ENCODE measurements at places on chromosomes 3 and 15.

DNA sequence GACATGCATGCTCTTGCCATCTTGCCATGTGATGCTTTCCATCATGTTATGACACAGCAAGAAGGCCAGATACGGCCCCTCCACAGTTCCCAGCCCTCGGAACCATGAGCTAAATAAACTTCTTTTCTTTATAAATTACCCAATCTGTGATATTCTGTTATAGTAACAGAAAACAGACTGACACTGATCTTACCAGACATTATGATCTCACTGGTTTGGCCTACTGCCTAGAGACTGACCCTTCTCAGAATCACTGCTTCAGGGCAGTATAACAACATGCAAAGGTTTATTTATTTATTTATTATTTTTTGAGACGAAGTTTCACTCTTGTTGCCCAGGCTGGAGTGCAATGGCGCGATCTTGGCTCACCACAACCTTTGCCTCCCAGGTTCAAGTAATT, 14.0 kb downstream of the ZNF619 start:
- no peak for DNase-seq
- peaks cover 1% of the 10 kb centered on the region for H3K36me3 ChIP-seq
- H3K4me1 ChIP-seq: peaks cover 10% of the 10 kb centered on the region
- H3K4me3 ChIP-seq: no peak overlapping the region
- H3K27me3 ChIP-seq: no peaks in the 10 kb centered on the region
- H3K27ac ChIP-seq: no peak overlapping the region

GRCh38 chr15:28873585-28874190, 12.1 kb upstream of the APBA2 start:
- H3K27ac ChIP-seq: no peak overlapping the region
- DNase-seq: no peak
- no peaks in the 10 kb centered on the region for H3K36me3 ChIP-seq
- peaks cover 14% of the 10 kb centered on the region for H3K4me1 ChIP-seq
- H3K27me3 ChIP-seq: no peaks in the 10 kb centered on the region

GRCh38 chr3:16309558-16309957, 44.5 kb downstream of the OXNAD1 start:
- peaks cover 33% of the 10 kb centered on the region for H3K36me3 ChIP-seq
- peaks cover 10% of the 10 kb centered on the region for H3K4me1 ChIP-seq
- no peaks in the 10 kb centered on the region for H3K27me3 ChIP-seq
- no peak overlapping the region for H3K27ac ChIP-seq
- no peak for DNase-seq

DNA sequence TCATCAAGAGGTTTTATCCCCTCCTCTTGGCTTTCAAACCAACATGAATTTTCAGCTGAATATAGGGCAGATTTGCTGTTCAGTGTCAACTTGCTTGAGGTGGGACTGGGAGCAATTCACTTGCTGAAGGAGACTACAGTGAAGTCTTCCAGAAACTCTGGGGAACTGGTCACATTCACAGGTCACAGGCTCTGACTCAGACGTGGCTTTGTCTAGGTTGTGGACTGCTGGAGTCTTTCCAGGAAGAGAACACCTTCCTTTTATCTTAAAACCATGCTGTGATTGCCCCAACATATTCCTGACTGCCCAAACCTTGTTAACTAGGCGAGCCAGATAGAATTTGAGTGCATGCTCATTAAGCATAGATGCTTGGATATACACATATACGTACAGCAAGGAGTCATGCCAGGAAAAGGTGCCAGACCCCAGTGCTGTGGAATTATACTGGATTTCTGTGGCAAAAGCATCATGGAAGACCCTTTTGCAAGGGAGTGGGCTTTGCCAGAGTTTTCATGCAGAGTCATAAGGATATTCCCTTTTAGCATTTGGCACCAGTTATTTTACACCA, 399.1 kb upstream of the TBL1XR1 start:
- DNase-seq: no peak
- H3K27ac ChIP-seq: no peak overlapping the region
- no peak overlapping the region for H3K4me3 ChIP-seq
- H3K36me3 ChIP-seq: no peaks in the 10 kb centered on the region
- no peaks in the 10 kb centered on the region for H3K27me3 ChIP-seq

GRCh38 chr15:73355612-73356265, 13.0 kb downstream of the HCN4 start:
- H3K27me3 ChIP-seq: no peaks in the 10 kb centered on the region
- no peak overlapping the region for H3K4me3 ChIP-seq
- no peak overlapping the region for H3K27ac ChIP-seq
- peaks cover 12% of the 10 kb centered on the region for H3K4me1 ChIP-seq

GRCh38 chr3:48186631-48187300, 1.5 kb downstream of the CDC25A start:
- no peaks in the 10 kb centered on the region for H3K27me3 ChIP-seq
- H3K27ac ChIP-seq: peak overlapping the region; percentile 78
- peak overlapping the region; percentile 80 for H3K4me3 ChIP-seq
- no peak for DNase-seq
- H3K4me1 ChIP-seq: peaks cover 75% of the 10 kb centered on the region
- H3K36me3 ChIP-seq: no peaks in the 10 kb centered on the region

- DNase-seq: no peak
- H3K4me3 ChIP-seq: no peak overlapping the region
- no peak overlapping the region for H3K27ac ChIP-seq
Observed at GRCh38 chr3:120299403-120299802, 14.4 kb upstream of the GPR156 start.

DNA sequence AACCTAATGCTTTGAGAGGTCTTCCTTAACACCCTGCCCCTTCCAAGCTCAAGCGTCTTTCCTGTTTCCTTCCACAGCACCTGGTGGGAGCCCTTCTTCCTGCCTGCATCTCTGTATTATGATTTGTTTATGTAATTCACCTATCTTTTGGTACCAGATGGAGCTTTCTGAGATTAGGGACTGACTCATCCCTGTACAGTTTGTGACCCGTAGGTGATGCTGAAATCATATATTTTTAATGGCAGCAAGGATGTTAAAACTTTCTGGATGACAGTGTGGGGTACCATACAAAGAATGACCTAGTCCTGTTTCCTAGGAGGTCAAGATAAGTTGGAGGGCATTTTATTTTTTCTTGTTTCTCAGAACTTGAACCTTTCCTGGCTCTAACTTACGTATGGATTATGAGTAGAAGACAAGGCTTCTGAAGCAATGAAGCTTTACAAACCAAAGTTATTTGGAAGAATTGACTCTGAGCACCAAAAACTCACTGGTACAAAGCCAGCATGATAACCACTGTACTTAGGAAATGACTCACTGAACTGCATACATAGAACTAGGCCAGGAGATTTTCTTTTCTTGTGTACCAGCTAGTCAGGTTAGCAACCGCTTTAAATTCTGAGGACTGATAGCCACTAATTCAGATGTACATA, 46.6 kb downstream of the HHLA2 start:
- no peaks in the 10 kb centered on the region for H3K27me3 ChIP-seq
- no peak for DNase-seq
- H3K36me3 ChIP-seq: no peaks in the 10 kb centered on the region
- H3K27ac ChIP-seq: no peak overlapping the region
- no peaks in the 10 kb centered on the region for H3K4me1 ChIP-seq
- no peak overlapping the region for H3K4me3 ChIP-seq

- no peaks in the 10 kb centered on the region for H3K36me3 ChIP-seq
- no peaks in the 10 kb centered on the region for H3K4me1 ChIP-seq
- no peak overlapping the region for H3K27ac ChIP-seq
- no peak overlapping the region for H3K4me3 ChIP-seq
Observed at GRCh38 chr3:23575697-23576096, 230.1 kb upstream of the UBE2E1 start.

- no peak for DNase-seq
- H3K36me3 ChIP-seq: no peaks in the 10 kb centered on the region
- no peaks in the 10 kb centered on the region for H3K4me1 ChIP-seq
- no peaks in the 10 kb centered on the region for H3K27me3 ChIP-seq
Observed at GRCh38 chr15:100931143-100931890, 12.2 kb downstream of the LRRK1 start.

DNA sequence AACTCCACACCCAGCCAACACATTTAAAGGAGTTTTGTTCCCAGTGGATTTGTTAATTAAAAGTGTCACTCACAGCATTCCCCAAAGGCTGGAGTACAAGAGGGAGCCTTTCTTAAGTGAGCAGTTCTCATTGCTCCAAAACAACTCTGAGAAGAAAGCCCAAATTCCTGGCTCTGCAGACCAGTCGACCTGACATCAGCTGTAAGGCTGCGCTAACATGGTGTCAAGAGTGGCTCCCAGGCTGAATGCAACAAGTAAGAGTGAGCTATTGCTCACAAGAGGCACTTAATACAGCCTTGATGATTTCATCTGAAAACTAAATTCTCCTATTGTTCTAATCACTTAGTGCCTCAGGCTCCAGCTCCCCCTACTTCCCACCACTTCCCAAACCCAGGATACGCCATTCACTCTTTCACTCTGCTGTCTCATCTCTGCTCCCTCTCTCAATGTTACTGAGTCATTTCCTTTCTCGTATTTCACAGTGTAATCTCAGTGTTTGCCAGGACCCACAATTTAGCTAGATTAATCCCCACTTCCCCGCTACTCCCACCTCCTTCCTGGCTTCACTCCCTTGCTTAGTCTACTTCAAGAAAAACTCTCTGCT, 81.8 kb downstream of the WWTR1 start:
- H3K27me3 ChIP-seq: no peaks in the 10 kb centered on the region
- no peak overlapping the region for H3K4me3 ChIP-seq
- peaks cover 44% of the 10 kb centered on the region for H3K4me1 ChIP-seq
- DNase-seq: peak; percentile 51
- H3K27ac ChIP-seq: peak overlapping the region; percentile 35
- H3K36me3 ChIP-seq: peaks cover 45% of the 10 kb centered on the region

DNA sequence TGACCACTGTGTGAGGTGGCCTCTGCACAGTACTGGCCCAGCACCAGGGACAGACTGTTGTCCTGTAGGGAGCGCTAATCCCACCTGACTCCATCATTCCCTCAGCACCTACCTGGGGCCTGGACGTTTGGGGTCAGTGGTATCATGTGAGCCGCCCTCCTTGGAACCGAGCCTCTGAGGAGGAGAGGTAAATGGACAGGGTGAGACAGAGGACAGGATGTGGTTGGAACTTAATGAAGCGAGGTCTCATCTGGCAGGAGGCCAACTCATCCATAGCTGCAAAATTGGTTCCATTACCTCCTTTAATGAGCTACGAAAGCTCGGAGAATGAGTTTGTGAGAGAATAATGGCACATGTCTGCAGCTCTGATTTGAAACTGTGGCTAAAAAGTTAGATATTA, 13.9 kb downstream of the MAPKAPK3 start:
- H3K27ac ChIP-seq: no peak overlapping the region
- H3K4me1 ChIP-seq: no peaks in the 10 kb centered on the region
- no peaks in the 10 kb centered on the region for H3K27me3 ChIP-seq

DNA sequence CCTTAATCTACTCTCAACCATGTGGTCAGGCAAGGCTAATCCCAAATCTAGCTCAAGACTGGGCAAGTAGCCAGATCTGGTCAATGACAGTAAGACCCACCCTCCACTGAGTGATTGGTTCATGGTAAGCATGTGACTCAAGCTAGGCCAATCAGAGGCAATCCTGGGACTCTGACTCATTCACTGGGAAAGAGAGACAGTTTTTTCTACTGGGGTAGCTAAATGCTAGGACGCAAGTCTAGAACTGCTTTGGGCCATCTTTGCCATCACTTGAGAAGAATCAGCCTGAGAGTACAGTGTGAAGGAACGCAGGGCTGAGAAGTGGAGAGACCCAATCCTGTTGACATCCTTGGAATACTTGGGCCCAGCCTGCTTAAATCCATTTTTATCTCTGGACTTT, 9.4 kb upstream of the RAD18 start:
- peaks cover 22% of the 10 kb centered on the region for H3K4me1 ChIP-seq
- no peak overlapping the region for H3K4me3 ChIP-seq
- DNase-seq: peak; percentile 20
- no peak overlapping the region for H3K27ac ChIP-seq

DNA sequence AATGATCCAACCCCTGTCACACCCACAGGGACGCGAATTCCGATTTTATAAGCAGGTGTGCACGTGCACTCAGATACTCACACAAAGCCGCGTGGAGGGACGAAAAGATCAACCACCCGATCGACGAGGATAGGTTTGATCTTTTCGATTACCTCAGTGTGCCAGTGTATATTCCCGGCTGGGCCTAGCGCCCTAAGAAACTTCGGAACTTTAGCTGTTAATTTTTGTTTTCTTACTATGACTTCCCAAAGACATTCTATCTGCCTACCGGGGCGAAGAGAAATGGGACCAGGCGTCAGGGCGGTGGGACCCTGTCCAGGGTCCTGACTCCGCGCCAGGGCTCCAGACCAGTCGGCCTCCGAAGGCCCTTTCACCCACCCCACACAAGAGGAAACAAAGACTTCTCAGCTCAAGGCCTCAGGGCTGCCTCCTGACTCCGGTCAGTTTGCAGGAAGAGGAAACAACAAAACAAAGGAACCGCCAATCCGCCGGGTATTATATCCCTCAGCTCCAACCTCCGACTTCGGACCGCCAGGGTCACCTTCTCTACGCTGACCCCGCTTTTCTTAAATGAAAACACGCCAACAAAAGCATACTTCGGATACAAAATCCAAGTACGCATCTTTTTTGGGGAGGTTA, 6.8 kb downstream of the ONECUT1 start:
- 0 out of 3 replicates have a peak, but pooled peaks cover 7% of the 10 kb centered on the region for H3K36me3 ChIP-seq
- no peak for DNase-seq

GRCh38 chr3:10234526-10235230, 13.6 kb upstream of the TATDN2 start:
- no peaks in the 10 kb centered on the region for H3K4me1 ChIP-seq
- H3K4me3 ChIP-seq: no peak overlapping the region
- H3K36me3 ChIP-seq: peaks cover 28% of the 10 kb centered on the region
- no peak for DNase-seq
- no peak overlapping the region for H3K27ac ChIP-seq

GRCh38 chr3:59126446-59126845, 76.6 kb upstream of the CFAP20DC start:
- no peak overlapping the region for H3K4me3 ChIP-seq
- DNase-seq: no peak
- no peaks in the 10 kb centered on the region for H3K27me3 ChIP-seq
- no peaks in the 10 kb centered on the region for H3K36me3 ChIP-seq
- no peaks in the 10 kb centered on the region for H3K4me1 ChIP-seq

DNA sequence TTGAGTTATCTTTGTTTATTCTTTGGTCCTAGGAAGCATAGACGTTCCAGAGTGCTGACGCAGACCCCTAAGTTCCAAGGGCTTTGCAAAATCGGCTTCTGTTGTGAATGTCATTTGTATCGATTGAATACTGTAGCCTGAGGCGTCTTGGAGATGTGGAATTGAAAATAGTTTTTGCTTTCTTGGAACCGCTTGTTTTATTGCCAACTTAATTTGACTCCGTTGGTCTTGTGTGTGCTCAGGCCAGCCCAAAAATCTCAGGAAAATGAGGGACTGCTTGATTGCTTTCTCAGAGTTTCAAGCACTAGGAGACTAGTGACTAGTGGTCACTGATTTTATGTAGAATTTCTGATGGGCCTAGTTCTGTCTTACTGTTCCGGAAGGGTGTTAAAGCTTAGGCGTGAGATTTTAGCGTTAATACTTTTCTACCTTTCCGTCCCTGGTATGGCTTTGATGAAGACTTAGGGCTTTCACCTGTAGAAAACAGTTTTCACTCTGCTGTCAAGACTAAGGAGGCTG, 263 bp upstream of the UTS2B start:
- peak overlapping the region; percentile 89 for H3K4me3 ChIP-seq
- H3K36me3 ChIP-seq: no peaks in the 10 kb centered on the region
- H3K27ac ChIP-seq: peak overlapping the region; percentile 95
- no peaks in the 10 kb centered on the region for H3K27me3 ChIP-seq

All from HepG2 (cell line).